CD4-positive, alpha-beta T cell (primary cell): ENCODE measurements at places on chromosomes 2 and 18. TPM values are rescaled to one million over a fixed set of nuclear protein-coding genes. Genes with fewer than 3 reads are reported as not detected.

NDUFB3 gene
- total RNA-seq, result 13.6 TPM

SPATS2L gene
- 4.0 TPM for total RNA-seq

REG3G gene
- not detected for total RNA-seq

TSHZ1 gene
- total RNA-seq, result 19.9 TPM

FOXD4L1 gene
- not detected for total RNA-seq

SLC35F6 gene
- total RNA-seq, result 34.2 TPM

ERFE gene
- not detected for total RNA-seq

WDR35 gene
- 2.8 TPM for total RNA-seq

DIS3L2 gene
- 59.8 TPM for total RNA-seq

TUBB8B gene
- not detected for total RNA-seq

CDH2 gene
- total RNA-seq, result not detected

CTAGE1 gene
- total RNA-seq, result not detected

ADD2 gene
- total RNA-seq, result 4.4 TPM

LRRTM1 gene
- not detected for total RNA-seq

ZNF892 gene
- total RNA-seq, result 1.1 TPM

MAB21L4 gene
- not detected for total RNA-seq

MERTK gene
- 0.08 TPM for total RNA-seq

GALR1 gene
- total RNA-seq, result not detected

DNAH6 gene
- 0.59 TPM for total RNA-seq

ADGRF3 gene
- total RNA-seq, result 0.96 TPM

SPP2 gene
- not detected for total RNA-seq

PDE11A gene
- not detected for total RNA-seq

COL4A4 gene
- not detected for total RNA-seq

TYMS gene
- total RNA-seq, result 1.5 TPM

HAAO gene
- not detected for total RNA-seq

CDK5R2 gene
- not detected for total RNA-seq
